Activated CD8-positive, alpha-beta memory T cell treated with anti-CD3 and anti-CD28 coated beads for 1 hour (primary cell): ENCODE measurements at places on chromosomes 4 and X.

GRCh38 chr4:145939856-145940255 is 1.2 kb upstream of the ZNF827 start:
- DNase-seq, result no peak

DNA sequence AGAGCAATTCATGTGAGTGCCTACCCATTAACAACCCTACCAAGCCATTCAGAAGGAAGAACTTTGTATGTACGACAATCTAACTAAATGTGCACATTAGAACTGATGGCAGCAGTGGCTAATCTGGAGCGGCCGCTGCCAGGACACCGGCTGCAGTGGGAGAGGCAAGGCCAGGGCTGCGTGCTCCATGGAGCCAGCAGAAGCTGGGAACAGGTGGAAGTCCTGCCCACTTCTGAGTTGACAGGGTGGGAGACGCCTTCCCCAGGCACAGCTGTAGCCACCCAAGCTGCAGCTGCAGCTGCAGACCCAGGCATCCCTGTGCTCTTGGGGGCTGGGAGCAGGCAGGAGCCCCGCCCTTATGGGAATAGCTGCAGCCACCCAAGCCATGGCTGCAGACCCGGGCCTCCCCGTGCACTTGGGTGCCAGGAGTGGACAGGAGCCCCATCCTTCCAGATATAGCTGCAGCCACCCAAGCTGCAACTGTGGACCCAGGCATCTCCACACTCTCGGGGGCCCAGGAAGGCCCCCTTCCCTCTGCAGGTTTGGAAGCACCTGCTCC is 79.1 kb upstream of the DDX60 start:
- no peak for DNase-seq

GRCh38 chr4:38957893-38958292 is 74.3 kb downstream of the TMEM156 start:
- DNase-seq, result no peak

- DNase-seq, result no peak
These were observed 1045.0 kb downstream of the GLUD2 start for GRCh38 chrX:122092360-122092759.

- DNase-seq, result no peak
These were observed 73.5 kb downstream of the CHRDL1 start for GRCh38 chrX:110722135-110722534.

- no peak for DNase-seq
These were observed 518.9 kb upstream of the INTU start for GRCh38 chr4:127113844-127114362.

GRCh38 chr4:87006426-87006675 is 71.5 kb downstream of the AFF1 start:
- no peak for DNase-seq
